ENCODE measurements at places on chromosomes 7 and 10.

DNA sequence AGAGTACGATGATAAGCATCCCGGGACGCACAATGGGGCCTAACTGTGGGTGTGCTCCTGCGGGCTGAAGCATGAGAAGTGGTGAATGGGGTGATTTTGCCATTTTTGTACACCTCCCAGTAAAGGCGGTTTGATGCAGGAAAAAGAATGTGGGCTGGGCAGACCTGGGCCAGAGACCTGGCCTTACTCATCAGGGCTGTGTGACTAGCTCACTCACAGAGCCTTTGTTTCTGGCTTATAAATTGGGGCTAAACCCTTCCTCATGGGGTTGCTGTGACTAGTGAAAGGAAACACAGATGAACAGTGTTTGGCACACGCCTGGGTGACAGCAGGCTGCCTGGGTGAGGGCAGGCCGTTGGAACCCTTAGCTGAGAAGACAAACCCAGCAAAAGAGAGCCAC, 18.0 kb downstream of the RRP12 start:
- DNase-seq: no peak

GRCh38 chr10:49135575-49136313, 1.9 kb upstream of the FAM170B start:
- DNase-seq: no peak

DNA sequence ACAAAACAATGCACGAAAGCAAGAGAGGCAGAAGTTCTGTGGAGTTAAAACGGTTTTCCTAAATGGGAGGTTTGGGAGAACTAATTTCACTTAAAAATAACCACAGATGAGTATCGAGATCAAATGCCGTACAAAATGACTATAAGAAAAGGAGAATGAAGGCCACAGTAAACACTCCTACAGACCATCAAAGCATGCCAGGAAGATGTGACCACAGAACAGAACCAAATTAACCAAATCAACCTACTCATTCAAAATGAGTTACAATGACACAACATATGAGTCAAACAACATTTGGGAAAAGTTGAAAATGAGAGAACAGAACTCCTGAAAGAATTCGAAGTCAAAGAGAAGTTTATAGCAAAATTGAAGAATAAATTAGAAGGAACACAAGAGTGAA, 24.3 kb upstream of the DOCK1 start:
- no peak for DNase-seq

DNA sequence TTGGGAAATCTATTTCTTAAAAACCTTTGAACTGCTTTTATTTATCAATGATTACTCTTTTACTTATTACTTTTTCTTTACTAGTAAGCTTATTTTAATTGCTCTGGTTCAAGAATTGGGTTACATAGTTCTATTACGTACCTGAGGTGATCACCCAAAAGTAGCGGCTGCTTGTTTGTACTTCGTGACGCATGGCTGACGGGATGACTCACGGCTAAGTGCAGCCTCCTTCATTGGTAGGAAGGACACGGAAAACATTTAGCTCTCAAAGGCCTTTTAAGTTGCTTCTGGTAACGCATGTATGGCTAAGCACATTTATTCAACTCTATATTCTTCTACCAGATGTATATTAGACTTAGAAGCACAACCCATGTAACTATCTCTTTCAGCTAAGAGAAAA, 285.8 kb upstream of the SP4 start:
- DNase-seq: no peak

GRCh38 chr7:159145490-159145855, 806 bp upstream of the VIPR2 start:
- DNase-seq: no peak

DNA sequence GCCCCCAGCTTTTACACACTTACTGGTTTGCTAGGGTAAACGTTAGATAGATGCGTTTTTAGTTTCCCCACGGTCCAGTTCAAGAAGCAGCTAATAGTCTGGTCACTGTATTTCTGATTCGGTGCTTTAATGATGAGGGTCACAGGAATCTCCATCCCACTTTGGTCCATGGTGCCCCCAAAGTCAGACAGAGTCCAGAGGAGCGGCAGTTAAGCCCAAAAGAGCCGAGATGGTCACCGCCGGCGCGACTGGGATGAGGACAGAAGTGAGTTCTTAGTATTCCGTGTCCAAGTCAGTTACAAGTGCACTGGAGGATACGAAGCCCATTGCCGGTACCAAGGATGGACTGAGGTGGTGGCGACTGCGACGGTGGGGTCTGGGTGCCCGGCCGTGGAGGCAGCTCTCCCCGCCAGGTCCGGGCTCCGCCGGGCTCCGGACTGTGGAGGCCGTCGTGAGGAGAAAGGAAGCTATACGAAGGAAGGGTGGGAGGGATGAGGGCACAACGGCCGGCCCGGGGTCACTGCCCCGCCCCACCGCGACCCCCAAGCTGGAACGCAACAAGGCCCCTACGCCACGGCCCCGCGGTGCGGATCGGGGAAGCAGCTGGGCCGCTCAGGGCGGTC, 663 bp downstream of the HERPUD2 start:
- DNase-seq: no peak

DNA sequence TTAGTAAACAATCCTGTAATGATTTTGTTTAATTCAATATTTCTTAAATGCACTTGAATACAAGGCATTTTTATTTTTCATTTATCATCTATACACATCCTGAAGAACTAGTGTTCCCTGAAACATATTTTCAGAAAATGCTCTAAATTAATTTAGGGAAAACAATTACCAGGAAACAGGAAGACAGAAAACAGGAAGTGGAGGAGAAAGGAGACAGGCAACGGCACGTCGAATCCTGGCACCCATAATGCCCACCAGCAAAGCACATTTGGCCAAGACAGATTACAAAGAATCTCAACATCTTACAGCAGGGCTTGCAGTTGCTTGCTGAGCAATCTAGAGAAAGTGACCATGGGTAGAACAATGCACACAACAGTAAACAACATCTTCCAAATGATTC, 571.1 kb downstream of the GRID1 start:
- DNase-seq: no peak

DNA sequence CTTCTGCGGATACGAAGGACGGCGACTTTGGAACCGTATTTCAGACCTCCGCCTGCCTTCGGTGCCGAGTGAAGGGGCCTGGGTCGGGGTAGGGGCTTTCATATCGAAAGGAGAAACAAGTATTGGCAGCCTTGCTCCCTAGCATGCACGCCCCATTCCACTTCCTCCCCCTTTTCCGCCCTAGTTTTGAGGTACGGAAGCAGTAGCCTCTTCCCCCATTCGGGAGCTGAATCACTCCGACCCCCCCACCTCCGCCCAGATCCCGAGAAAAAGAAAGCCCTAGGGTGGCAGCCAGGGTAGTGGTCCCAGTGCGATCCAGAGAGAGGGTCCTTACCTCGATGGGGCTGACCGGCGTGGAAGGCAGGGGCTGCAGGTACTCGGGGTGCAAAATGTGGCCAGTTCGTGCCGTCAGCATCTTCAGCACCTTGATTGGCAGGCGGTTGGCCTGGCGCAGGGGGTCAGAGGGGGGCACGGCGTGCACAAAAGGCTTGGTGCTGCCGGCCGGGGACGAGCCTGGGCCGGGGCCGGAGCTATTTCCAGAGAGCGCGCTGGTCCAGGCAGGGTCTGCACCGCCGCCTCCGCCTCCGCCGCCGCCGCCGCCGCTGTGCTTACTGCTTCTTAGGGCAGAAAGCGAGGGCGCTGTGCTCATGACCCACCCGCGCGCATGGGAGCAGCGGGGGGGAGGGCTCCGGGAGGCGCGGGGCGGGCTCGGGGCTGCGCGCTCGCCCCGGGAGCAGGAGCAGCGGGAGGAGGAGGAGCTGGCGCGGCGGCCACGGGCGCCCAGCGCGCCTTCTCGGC, 594 bp downstream of the ZNF503 start:
- DNase-seq: peak; percentile 59

DNA sequence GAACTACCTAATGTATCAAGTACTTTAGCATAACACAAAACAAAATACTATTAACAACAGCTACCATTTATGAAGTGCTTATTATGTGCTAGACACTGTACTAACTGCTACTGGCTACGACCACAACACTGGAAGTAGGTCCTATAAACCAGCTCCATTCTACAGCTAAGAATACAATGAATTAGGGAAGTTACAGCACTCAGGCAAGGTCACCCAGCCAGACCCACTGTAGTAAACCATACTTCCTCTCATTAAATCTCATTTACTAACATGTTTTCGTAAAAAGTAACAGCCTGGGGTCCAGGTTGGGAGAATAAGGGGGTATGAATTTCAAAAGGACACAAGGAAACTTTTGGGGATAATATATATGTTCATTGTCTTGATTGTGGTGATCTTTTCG, 25.4 kb downstream of the NAPEPLD start:
- DNase-seq: no peak
